ENCODE measurements at places on chromosomes 4 and X. TPM values are rescaled to one million over a fixed set of nuclear protein-coding genes. Genes with fewer than 3 reads are reported as not detected.

EGFL6 gene
- total RNA-seq: not detected

ZBTB49 gene
- total RNA-seq: 0.69 TPM

OCIAD2 gene
- 239 TPM for total RNA-seq

IL2 gene
- total RNA-seq: not detected

ATRX gene
- 66.2 TPM for total RNA-seq

HSD17B10 gene
- total RNA-seq: 82.8 TPM

TRIML2 gene
- not detected for total RNA-seq

DHX15 gene
- 159 TPM for total RNA-seq

MMRN1 gene
- total RNA-seq: 1.6 TPM

LONRF3 gene
- 7.2 TPM for total RNA-seq

MAGEA2 gene
- total RNA-seq: not detected

EIF1AX gene
- total RNA-seq: 62.6 TPM

SERTM2 gene
- total RNA-seq: 0.40 TPM

CITED1 gene
- not detected for total RNA-seq

PPBP gene
- not detected for total RNA-seq

LIN54 gene
- total RNA-seq: 10.3 TPM

CTAG1A gene
- total RNA-seq: not detected
